ENCODE measurements at places on chromosomes 6 and 20.

- DNase-seq: no peak
Observed at GRCh38 chr6:27318973-27319372, 6.9 kb upstream of the POM121L2 start.

DNA sequence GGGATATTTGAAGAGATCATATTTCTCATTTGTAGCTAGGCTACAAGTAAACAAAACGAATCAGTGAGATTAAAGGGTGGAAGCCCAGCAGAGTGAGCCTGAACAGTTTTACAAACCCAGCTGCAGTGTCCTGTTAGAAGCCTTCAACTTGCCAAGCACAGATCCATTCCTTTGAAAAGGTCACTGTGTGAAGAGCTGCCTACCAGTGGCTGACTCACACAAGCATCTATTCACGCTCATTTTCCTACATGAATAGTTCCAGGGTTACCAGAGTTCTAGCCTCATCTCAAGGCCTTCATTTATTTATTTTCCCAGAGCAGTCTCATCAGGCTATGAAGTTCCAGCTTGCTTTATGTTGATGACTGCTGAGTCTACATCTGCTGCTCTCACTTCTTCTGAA, 25.7 kb upstream of the MLIP start:
- DNase-seq: no peak

DNA sequence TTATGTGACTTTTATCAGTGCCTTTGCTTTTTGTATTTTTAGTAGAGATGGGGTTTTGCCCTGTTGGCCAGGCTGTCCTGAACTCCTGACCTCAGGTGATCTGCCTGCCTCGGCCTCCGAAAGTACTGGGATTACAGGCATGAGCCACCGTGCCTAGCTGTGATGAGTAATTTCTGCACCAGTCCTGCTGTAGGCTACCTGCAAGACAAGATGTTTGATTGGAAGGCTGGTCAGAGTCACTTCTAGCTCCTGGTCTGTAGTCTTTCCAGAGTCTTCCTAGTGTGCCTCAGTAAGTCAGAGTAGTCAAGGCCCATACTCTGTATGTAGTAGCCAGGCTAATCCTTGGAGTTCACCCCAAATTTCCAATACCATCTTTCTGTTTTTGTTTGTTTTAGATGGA, 8.9 kb downstream of the TIAM2 start:
- no peak for DNase-seq

DNA sequence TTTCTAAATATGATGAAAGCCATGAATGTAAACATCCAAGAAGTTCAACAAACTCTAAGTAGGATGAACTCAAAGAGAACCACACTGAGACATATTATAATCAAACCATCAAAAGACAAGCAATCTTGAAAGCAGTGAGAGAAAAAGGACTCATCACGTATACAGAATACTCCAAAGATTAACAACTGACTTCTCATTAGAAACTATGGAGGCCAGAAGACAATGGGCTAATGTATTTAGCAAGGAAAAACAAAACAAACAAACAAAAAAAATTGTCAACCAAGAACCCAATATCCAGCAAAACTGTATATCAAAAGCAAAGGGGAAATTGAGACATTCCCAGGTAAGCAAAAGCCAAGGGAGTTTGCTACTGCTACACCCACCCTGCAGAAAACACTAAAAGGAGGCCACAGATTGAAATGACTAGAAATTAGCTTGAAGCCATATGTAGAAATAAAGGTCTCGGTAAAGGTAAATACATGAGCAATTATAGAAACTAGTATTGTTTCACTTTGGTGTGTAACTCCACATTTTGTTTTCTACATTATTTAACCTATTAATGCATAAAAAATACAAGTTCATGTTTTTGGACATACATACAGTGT, 301.1 kb upstream of the QKI start:
- no peak for DNase-seq

DNA sequence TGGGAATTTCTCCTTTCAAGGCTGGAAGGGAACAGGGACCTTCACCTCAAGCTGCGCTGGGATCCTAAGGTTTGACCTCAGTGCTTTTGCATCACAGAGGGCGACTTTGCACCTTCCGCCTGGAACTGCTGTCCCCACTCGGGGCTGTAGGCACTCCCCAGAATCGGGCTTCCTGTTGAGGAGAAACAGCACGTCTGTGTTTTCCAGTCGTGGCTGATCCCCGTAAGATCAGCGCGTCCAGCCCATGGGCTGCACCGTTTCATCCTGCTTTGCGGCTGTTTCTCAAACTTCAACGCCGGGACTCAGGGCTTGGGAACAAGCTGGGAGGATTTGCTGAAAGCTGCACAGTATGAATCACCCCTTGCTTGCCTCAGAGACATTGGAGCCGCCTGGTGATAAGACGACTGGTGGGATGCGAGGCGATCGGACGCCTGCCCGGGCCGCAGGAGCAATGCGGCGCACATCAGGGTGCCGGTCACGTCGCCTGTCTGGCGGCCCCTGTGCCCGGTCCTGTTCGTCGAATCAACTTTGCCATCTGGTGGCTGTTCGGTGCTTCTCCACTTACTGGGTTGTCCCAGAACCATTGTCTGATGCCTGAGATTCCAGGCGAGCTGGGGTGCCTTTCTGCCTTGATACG, 53.6 kb upstream of the FRMD1 start:
- DNase-seq: peak; percentile 72

DNA sequence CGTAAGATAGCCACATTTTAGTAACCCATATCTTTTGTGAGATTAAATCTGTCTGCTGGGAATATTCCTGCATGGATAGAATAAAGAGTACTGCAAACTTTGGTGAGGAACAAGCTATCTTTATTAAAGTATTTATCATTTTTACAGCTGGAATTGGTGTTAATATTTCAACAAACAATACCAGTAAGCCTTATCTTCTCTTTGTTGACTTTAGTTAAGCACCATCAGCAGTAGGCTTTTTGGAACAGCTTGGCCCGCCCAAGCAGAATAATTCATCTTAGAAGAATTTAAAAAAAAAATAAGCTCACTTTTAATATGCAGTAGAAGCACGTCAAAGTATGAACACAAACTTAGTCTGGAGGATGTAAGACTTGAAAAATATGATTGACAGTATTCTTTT, 917.8 kb upstream of the ADGRB3 start:
- DNase-seq: no peak

DNA sequence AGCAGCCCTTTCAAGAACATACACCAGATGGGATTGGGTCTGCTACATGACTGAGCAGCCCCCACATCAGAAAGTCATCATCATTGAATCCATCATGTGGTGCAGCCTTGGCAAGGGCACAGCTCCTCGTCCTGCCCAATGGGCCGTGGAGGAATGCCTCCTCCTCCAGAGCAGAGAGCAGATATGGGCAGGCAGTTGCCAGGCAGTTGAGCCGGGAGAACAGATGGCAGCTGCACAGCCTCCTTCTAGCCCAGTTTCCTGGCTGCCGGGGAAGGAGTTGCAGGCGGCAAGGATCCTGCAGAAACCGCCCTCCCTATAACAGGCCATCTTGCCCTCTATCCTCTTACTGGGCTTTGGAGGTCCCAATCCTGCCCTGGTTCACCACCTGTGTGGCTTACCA, 11.9 kb upstream of the ZFAND3 start:
- peak; percentile 97 for DNase-seq

DNA sequence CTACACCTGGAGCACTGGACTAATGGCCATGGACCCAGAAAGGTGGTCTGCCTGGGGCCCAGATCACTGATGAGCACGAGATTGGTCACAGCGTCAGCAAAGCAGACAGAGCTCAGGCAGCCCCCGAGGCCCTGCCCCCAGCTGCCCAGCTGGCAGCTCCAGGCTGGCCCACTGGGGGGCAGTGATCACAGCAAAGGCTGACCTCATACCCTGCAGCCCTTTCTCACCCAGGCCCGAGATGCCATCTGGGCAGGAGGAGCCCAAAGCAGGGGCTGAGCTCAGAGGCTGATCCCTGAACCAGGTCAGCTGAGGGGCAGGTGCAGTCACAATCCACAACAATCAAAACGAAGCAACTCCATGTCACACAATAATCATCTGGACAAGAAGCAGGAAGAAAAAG, 4.1 kb downstream of the MAP1LC3A start:
- no peak for DNase-seq
